ENCODE measurements at places on chromosomes 12 and 14.

DNA sequence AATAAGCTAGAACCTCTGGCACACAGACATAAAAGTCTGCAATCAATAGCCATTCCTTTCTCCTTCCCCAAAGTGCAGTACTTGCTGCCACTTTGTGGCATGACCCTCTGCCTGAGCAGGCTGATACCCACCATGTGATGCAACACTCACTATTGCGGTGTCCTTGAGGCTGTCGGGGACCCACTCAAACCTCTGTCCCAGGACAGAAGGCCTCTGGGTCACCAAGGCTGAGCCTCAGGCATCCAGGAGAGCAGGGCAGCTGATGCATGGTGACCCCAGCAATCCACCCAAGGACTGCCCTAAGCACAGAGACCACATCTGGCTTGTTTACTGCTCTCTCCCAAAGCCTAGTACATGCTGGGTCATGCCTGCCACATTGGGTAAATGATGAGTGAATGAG lies 114.2 kb downstream of the DPF3 start:
- DNase-seq = no peak

GRCh38 chr12:15427913-15428312 lies 105.6 kb downstream of the PTPRO start:
- no peak for DNase-seq

DNA sequence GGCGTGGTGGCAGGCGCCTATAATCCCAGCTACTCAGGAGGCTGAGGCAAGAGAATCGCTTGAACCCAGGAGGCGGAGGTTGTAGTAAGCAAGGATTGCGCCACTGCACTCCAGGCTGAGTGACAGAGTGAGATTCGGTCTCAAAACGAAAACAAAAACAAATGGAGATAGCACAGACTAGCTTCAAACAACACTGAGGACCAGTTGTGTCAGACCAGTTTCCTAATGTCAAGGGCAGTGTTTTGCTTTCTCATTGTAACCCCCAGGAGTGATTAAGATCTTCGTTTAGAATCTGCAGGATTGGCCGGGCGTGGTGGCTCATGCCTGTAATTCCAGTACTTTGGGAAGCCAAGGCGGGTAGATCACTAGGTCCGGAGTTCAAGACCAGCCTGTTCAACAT lies 18.5 kb downstream of the RPGRIP1 start:
- DNase-seq = no peak

GRCh38 chr14:91402771-91403600 lies 14.6 kb downstream of the CCDC88C start:
- DNase-seq = no peak

DNA sequence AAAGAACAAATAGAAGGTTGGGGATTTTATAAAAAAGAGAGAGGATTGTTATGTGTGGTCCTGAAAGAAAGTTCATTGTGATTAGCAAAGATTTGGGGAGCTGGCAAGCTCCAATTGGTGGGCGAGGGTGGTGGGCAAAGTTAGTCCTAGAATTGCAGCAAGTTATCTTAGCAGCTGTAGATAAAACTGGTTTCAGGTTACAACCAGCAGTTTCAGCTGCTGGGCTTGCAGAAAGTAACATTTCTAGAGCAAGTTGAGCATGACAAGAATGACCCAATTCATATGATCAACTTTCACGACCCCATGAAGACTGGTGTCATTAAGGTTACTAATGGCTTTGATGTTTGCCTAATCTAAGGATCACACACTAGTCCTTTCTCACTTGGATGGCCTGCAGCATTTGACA lies 177.9 kb upstream of the NUDT4 start:
- no peak for DNase-seq

GRCh38 chr12:12505544-12506495 lies 56.8 kb downstream of the DUSP16 start:
- DNase-seq = no peak

DNA sequence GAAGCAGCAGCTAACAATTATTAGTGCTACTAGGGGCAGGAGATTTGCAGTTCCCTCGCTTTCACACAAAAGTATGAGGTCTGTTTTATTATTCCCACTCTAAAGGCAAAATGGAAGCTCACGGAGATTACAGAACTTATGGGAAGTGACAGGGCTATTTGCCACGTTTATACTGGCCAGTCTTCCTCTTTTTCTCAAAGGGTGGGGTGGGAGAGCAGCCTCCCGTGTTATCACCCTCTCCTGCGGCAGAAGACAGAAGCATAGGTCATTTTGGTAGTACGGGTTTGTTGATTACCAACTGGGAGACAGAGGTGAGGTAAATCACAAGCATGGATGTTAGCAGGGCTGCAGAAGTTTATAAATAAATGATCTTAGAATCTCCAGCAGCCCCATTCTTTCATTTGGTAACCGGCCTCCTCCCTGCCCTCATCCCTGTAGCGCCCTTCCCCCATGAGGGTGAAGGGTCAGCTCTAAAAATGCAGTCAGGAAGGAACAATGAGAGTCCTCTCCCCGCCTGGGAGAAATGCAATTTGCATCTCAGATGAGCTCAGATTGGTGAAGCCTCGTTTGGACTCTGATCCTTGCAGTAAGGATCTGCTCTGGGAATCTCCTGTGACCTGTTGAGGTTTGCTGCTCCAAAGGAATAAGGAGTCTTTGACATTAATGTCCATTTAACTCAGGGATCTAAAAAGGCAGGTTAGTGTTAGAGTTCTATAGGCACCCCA lies 44.7 kb upstream of the SINHCAF start:
- no peak for DNase-seq

DNA sequence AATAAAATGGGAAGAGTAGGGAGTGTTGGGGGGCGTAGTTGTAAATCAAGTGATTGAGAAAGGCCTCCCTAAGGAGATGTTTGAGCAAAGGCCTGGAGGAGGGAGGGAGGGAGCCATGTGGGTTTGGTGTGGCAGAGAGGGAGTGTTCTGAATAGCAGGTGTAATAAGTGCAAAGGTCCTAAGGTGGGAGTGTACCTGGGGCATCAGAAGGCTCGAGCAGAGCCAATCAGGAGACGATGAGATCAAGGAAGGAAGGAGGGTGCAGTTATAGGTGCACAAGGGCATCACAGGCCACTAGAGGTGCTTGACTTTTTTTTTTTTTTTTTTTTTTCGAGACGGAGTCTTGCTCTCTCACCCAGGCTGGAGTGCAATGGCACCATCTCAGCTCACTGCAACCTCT lies 77.9 kb upstream of the PLXNC1 start:
- DNase-seq = no peak

GRCh38 chr12:51706206-51706605 lies 115.2 kb downstream of the SCN8A start:
- DNase-seq = no peak

- DNase-seq = no peak
Measured at GRCh38 chr14:39974036-39974435, 541.8 kb upstream of the FBXO33 start.

GRCh38 chr14:72714094-72714493 lies 179.8 kb downstream of the DPF3 start:
- DNase-seq = peak; percentile 53

- no peak for DNase-seq
Measured at GRCh38 chr12:11949738-11950411, 120.9 kb upstream of the BCL2L14 start.

GRCh38 chr12:107035733-107036132 lies 48.8 kb upstream of the MTERF2 start:
- DNase-seq = no peak

DNA sequence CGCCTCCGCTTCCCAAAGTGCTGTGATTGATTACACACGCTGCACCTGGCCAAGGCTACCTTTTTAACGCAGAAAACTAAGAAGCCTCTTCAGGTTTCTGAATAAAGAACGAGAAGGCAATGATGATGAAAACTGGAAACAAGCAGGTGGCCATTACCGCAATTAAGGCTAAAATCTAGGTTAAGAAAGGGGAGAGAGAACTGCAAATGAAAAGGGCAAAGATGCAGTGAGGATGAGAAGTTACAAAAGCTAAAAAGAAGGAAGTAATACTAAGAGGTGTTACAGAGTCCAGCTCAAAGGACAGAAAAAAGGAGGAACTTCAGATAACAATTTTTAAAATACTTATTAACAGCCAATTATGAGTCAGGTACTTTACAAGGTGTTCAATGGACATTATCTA lies 79.7 kb downstream of the DUSP16 start:
- peak; percentile 9 for DNase-seq

GRCh38 chr14:78508023-78508422 lies 337.9 kb downstream of the NRXN3 start:
- no peak for DNase-seq

GRCh38 chr14:74684434-74684833 lies 28.4 kb downstream of the AREL1 start:
- peak; percentile 48 for DNase-seq
